ENCODE measurements at places on chromosomes 11 and 22.

GRCh38 chr22:47443836-47444745, 681.6 kb downstream of the TBC1D22A start:
- no peak for DNase-seq

GRCh38 chr11:33891714-33892327, at the start of gene LMO2:
LMO2 (minus strand) TSS chr11:33892076; CDS start chr11:33869716, 22,360 bp downstream.
- DNase-seq = no peak

DNA sequence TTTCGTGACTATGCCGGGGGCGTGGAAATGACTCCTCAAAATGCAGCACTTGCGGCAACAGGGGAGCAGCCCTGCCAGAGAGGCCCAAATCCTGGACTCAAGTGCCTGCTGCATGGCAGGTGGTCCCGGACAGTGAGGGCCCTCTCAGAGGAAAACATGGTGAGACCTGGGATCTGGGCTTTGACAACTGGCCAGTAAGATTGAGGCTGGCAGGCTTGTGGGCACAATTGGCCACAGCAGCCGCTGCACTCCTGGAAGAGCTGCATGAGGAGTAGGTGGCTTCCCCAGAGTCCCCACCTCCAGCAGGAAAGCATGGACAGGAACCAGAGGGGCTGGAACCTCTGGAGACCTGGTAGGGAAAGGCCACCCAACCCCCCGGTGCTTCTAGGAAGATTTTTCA, 13.4 kb downstream of the LINC01488 start:
- DNase-seq = no peak

DNA sequence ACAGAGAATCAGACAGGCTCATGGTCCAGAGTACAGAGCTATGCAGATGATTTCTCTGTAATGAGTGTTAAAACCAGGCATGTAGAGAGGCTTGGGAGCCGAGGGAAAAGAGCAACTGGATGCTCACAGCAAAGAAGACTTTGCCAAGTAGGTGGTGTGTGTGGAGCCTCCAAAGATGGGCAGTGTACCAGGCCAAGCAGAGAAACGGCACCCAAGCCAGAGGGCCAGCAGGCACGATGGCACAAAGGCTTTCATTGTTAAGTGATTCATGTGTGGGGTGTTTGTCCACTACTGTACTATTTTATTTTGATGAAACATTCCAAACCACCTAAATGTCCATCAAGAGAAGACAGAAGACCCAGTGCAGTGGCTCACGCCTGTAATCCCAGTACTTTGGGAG, 11.1 kb downstream of the RANGAP1 start:
- DNase-seq = no peak

DNA sequence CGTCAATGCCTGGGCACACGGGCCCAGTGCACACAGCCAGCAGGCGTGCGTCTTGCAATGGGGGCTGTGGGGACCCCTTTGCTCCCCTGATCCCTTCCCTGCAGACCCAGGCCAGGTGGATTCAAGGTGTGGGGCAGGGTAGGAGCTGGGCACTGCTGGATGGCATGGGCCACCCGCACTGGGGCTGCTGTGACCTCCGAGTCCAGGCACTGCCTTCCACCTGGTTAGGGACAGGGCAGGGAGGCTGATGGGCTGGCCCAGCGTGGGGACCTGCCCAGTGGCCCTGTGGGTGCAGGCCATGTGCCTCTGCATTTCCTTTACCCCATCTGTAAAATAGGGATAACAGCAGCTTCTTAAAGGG, 22.9 kb downstream of the KCNQ1 start:
- no peak for DNase-seq

DNA sequence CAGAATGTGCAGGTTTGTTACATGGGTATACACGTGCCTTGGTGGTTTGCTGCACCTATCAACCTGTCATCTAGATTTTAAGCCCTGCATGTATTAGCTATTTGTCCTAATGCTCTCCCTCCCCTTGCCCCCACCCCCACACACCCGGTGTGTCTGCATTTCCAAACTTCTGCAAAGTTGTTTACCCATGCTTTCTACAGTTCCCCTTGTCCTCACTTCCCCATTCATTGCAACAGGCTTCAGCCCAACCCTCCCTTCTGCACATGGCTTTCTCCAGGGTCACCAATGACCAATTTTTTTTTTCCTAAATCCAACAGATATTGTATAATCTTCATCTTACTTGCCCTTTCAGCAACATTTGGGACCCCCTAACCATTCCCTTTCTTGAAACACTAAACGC, 32.0 kb upstream of the NUP50 start:
- DNase-seq = no peak

All from stimulated activated CD4-positive, alpha-beta T cell treated with anti-CD3 and anti-CD28 coated beads, Interleukin-1b, Interleukin-23, amount 100 ng/mL, for 24 hours (primary cell).